ENCODE measurements at places on chromosomes 12 and 14.

GRCh38 chr12:31724557-31724956, 4.3 kb downstream of the AMN1 start:
- no peak for DNase-seq

GRCh38 chr14:29548948-29549370, 378.7 kb downstream of the PRKD1 start:
- no peak for DNase-seq

- no peak for DNase-seq
These were observed 29.7 kb downstream of the PRMT8 start for GRCh38 chr12:3520711-3521110.

GRCh38 chr12:8956772-8957171, 7.3 kb upstream of the M6PR start:
- no peak for DNase-seq

GRCh38 chr12:28552251-28552970, 362.2 kb downstream of the CCDC91 start:
- DNase-seq, result no peak

- DNase-seq, result no peak
These were observed 63.0 kb upstream of the PRMT8 start for GRCh38 chr12:3427956-3428355.

DNA sequence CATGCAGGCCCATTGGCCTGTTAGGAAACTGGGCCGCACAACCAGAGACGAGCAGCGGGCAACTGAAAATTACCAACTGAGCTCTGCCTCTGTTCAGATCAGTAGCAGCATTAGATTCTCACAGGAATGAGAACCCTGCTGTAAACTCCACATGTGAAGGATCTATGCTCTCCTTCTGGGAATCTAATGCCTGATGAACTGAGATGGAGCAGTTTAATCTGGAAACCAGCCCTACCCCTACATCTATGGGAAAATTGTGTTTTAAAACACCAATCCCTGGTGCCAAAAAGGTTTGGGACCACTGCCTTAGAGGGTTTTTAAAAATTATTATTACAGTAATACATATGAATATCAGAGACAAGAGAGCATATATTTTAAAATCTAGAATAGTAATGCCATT, 1144.5 kb downstream of the FSCB start:
- no peak for DNase-seq

- no peak for DNase-seq
These were observed 39.5 kb downstream of the L2HGDH start for GRCh38 chr14:50272498-50272897.

GRCh38 chr12:22473212-22473611, 71.1 kb downstream of the C2CD5 start:
- no peak for DNase-seq

Data from SIG-M5 (cell line).